Ammon's horn (tissue), 1 donor: ENCODE measurements at places on chromosomes 16 and 17.
A peak's percentile ranks its signal among the peaks of the same experiment; 100 is the strongest.

- no peak for DNase-seq
These were observed 35.4 kb downstream of the WSCD1 start for GRCh38 chr17:6105649-6106007.

DNA sequence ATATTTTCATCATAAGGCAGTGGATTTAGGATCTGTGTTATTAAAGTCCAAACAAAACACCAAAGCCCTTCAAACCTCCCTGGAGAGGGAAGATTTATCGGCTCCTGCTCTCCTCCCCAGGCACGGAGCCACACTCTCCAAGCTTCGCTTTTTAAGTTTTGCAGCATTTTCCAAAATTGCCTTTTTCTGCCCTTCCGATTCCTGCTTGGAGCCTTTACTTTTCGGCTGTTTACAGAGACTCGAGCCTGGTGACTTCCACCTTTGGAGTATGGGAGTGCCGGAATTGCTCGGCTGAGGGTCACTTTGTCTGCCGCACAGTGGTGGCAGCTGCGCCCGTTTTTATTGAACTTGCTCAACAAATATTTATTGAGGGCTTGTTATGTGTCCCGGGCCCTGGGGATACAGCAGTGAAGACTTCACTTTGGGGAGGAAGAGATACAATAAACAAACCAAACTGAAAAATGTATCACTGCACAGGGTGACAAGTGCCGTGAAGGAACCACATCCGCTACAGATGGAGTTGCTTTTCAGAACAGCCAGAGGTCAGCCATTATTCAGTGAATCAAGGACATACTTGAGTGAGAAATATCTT lies 185.5 kb downstream of the NTN1 start:
- no peak for DNase-seq

DNA sequence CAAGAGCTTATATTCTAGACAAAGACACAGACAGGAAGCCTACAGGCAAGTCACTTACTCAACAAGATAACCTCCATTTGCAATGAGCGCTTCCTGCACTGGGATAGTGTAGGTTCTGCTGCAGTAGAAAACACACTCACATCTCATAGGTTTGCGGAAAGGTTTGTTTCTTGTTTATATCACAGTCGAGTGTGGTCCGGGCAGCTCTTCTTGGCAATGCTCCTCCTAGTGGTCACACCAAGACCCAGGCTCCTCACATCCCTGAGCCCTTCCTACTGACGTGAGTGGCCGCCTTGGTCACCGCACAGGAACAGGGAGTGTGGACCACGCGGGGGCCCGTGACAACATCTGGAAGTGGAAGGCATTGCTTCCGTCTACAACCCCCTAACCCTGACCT lies 48.0 kb upstream of the RBFOX3 start:
- no peak for DNase-seq

- no peak for DNase-seq
These were observed 51.7 kb upstream of the LGALS9 start for GRCh38 chr17:27579304-27579703.

- DNase-seq: peak; percentile 30
These were observed 324.7 kb downstream of the BCAS3 start for GRCh38 chr17:61002316-61002736.

DNA sequence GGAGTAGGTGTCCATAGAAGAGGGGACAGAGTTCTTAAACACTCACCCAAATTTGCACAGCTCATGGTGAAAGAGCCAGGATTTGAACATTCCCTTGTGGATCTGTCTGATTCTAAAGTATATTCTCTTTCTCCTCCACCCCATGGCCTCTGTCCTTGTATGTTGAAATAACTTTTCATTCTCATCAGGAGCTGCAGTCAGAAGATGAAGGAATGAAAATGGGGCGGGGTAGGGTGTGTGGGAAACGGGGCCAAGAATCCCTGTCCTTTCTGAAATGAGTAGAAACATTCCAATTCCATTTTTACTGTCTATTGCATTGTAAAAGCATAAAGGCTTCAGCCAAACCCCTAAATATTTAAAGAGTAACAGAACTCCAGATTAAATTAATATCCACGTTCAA lies 42.8 kb downstream of the NOG start:
- no peak for DNase-seq
